Iris pigment epithelial cell (primary cell): ENCODE measurements at places on chromosomes 1 and 21.

DNA sequence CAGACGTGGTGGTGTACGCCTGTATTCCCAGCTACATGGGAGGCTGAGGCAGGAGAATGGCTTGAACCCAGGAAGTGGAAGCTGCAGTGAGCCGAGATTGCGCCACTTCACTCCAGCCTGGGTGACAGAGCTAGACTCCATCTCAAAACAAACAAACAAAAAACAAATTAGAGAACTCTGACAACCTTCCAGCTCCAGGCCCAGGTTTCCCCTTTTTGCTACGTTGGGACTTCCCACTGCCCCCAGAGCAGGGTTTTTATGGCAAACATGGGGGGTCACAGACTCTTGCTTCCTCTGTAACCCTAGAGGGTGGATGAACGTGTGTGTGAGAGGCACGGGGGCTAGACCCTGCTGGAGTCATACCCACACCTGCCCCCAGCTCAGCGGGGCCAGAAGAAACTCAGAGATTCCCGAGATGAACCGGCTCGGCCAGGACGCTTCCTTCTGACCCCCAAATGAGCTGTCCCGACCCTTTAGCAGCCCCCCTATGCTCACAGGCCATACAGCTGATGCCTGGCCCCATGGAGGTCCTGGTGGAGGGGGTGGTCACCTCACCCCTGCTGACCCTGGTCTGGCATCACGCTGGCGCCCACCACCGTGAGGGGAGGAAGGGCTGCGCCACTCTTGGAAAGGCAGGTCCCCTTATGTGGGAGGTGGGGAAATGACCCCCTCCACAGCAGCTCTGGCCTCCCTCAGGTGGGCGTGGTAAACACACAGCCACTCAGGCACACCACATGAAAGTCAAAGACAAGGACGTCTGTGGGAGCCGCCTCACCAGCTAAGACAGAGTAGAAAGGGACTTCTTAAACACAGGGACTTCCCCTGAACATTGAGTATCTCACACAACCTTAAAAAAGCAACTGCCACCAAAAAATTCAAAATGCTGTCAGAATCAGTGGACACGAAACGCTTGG is 7.1 kb downstream of the GPR157 start:
- no peak for DNase-seq

- no peak for DNase-seq
Observed at GRCh38 chr1:109241841-109242345, 7.4 kb upstream of the CELSR2 start.

DNA sequence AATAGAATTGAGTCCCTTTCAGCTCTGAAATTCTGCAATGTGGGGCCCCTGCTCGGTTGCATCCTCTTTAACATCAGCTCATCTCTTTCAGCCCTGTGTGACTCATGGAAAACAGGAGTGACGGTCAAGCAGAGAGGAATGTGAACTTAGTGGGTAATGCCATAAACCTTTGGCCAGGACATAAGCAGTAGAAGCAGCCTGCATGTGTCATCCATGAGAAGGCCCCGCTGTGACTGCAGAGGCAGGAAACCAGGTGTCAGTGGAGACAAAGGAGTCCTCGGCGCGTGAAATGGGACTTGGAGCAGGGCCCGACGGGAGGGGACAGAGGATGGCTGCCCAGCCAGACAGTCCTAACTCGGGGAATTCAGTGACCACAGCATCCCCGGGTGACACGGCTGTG is 21.1 kb upstream of the EPHB2 start:
- DNase-seq, result peak; percentile 85

- peak; percentile 78 for DNase-seq
Observed at GRCh38 chr1:41672641-41673361, 188.3 kb upstream of the EDN2 start.

GRCh38 chr1:50108497-50109059 is at the start of gene ELAVL4:
ELAVL4 (plus strand) TSS chr1:50108920; CDS start chr1:50109190, 270 bp downstream.
- DNase-seq, result no peak

- DNase-seq, result no peak
Observed at GRCh38 chr1:229011022-229011421, 259.9 kb upstream of the RAB4A start.

DNA sequence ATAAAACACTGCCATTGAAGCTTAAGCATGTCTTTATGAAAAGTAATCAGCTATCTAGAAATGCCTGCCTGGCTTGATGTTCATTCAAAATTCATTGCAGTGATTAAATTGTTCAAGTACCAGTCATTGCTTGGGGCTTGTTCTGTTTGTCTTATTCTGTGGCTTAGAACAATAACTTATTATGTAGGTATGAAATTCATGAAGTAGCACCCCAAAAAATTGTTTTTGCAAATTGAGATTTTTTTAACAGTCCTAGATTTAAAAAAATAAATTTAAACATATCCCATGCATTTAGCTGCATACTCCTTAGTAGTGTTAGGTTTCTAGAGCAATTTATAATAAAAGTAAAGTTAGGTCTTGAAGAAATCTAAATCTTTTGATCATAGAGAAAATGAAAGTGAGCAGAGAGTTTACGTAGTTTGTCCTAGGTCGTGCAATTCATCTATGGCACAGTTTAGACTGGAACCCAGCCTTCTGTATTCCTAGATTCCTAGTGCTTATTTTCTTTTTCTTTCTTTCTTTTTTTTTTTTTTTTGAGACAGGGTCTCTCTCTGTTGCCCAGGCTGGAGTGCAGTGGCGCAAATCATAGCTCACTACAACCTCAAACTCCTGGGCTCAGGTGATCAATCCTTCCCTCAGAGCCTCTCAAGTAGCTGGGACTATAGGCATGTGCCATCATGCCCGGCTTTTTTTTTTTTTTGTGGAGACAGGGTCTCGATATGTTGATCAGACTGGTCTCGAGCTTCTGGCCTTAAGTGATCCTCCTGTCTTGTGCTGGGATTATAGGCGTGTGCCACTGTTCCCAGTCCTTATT is 9.3 kb downstream of the MIER1 start:
- DNase-seq, result no peak

- DNase-seq, result peak; percentile 38
Observed at GRCh38 chr1:86507935-86508582, 38.8 kb upstream of the CLCA4 start.
